Bronchial smooth muscle cell (primary cell): ENCODE measurements at places on chromosomes 6 and 20. TPM values are rescaled to one million over a fixed set of nuclear protein-coding genes. Genes with fewer than 3 reads are reported as not detected.

The MEP1A gene
- total RNA-seq = not detected in 2 replicates

The HLA-DRB1 gene
- total RNA-seq = 0.16 TPM in 1 of 2 replicates, not detected in the other

The IL17F gene
- total RNA-seq = not detected in 2 replicates

The VGLL2 gene
- total RNA-seq = not detected in 2 replicates

The OR12D3 gene
- total RNA-seq = not detected in 2 replicates

The ISM1 gene
- under 0.01 and 0.09 TPM in 2 replicates for total RNA-seq

The ACTR5 gene
- 3.2 and 4.4 TPM in 2 replicates for total RNA-seq

The RIPOR2 gene
- total RNA-seq = 0.16 and 0.34 TPM in 2 replicates

The GRIK2 gene
- total RNA-seq = 0.79 TPM in 1 of 2 replicates, not detected in the other

The RAB32 gene
- total RNA-seq = 55.0 and 90.6 TPM in 2 replicates

The ULBP1 gene
- total RNA-seq = 0.32 TPM in 1 of 2 replicates, not detected in the other

The SPEF1 gene
- total RNA-seq = 0.16 and 0.26 TPM in 2 replicates

The TRAPPC3L gene
- 0.09 and 0.16 TPM in 2 replicates for total RNA-seq

The C6orf15 gene
- total RNA-seq = not detected in 2 replicates

The COL21A1 gene
- total RNA-seq = 5.4 and 15.5 TPM in 2 replicates

The RSPH3 gene
- total RNA-seq = 4.4 and 4.8 TPM in 2 replicates

The CLPSL1 gene
- total RNA-seq = not detected in 2 replicates

The CUTA gene
- 90.8 and 170 TPM in 2 replicates for total RNA-seq

The NT5E gene
- 331 and 607 TPM in 2 replicates for total RNA-seq

The PGC gene
- not detected in 2 replicates for total RNA-seq
